ENCODE measurements at places on chromosomes 3 and 15.

GRCh38 chr15:64333986-64334929, 21.7 kb downstream of the CSNK1G1 start:
- DNase-seq, result no peak

DNA sequence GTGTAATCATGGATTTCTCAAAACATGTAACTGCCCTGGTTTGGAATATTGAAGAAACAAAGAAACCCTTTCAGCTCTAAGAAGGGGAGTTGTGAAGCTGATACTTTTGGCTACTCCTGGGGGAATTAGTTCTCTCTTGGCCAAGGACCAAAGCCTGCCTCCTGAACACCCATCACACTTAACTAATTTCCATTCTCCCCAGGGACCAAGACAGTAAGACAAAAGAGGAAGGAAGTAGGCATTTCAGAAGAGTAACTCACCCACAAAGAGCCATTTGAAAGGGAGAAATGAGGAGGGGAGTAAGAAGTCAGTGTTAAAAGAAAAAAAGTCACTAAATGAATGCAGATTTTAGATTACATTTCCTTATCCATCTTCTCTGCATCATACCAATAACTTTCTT, 328.0 kb upstream of the SOX2 start:
- DNase-seq, result no peak

DNA sequence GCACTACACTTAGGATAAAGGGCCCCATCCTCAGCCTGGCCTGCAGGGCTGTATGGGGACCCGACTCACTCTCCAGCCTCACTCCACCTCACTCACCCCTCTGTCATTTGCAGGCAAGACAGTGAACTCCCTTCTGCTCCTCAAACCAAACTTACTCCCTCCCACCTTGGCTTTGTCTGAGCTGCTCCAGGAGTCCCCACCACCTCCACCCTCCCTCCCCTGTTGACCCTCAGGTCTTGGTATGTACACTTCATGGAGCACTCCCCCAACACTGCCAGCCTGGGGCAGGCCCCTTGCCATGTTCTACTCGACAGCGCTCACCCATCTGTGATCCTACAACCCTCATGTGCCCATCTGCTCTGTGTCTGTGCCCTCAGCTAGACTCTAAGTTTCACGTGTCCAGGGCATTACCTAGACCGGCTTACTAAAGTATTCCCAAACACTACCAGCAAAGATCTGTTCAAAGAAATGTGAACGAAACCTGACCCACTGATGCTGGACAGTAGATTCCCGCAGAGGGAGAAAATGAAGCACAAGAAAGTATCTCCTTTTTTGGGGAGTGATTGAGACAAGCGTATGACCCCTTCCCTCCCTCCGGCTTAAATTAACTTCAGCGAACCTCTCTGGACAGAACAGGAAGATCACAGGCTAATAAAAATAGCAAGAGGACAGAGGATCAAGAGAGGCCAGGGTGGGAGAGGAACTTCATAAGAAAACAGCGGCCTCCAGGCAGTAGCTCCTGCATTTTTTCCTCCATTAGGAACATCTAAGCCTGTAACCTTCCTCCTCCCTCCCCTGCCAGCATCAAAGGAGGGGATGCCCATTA, 113.2 kb downstream of the RFTN1 start:
- DNase-seq, result no peak

GRCh38 chr15:35507932-35508638, 37.9 kb downstream of the DPH6 start:
- DNase-seq, result no peak

DNA sequence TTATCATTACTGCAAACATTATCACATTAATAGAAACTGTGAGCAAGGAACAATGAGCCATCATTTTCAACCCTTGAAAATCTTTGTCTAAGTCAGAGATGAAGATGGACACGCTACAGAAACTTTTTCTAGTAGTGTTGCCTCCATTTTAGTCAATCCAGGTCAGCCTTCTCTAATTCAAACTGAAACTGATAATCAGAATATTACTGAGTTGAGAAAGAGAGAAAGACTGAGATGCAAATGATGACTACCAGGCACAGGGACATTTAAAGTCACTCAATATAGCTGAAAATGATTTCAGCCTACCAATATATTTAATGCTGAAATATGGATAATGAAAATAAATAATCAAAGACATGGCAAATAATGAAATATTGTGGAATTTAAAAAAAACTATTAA, 261.4 kb downstream of the GBE1 start:
- DNase-seq, result no peak

- DNase-seq, result peak; percentile 95
Observed at GRCh38 chr15:60392986-60393790, 4.6 kb downstream of the ANXA2 start.

DNA sequence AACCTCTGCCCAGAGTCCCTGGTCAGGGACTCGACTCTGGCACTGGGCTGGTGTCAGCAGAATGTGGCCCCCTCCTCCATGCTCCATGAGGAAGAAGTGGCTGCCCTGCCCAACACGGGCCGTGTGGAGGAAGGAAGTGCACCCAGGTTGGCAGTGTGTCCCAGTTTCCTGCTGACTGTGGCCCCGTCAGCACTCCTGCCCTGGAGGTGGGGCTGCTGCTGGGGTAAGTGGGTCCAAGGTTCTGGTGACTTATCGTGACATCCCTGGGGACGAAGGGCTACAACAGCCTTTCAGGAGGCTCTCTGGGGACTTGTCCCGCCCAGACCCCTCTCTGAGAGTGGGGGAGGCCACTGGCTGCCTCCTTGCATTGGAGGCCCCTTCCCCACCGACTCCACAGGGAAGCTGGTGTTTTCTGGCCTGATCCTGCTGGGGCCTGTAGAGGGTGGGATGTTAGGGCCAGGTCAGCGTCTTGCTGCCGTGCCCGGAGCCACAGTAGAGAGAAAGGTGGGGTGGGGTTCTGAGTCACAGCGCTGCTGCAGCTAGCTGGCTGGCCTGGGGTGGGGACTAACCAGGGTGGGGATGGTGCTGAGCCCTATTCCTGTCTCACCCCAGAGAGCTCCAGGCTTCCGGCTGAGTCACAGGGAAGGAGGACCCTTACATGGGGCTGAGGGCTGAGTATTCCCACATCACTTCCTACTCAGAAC, 10.5 kb downstream of the SEMA4B start:
- no peak for DNase-seq

- no peak for DNase-seq
Observed at GRCh38 chr15:99504071-99504822, 61.5 kb upstream of the MEF2A start.

GRCh38 chr3:127150513-127151250, 42.2 kb upstream of the PRR23E start:
- no peak for DNase-seq

GRCh38 chr3:190591080-190591479, 77.2 kb downstream of the IL1RAP start:
- no peak for DNase-seq

GRCh38 chr15:96321639-96322535, 8.6 kb upstream of the NR2F2 start:
- no peak for DNase-seq

GRCh38 chr15:27091270-27091940, 120.4 kb downstream of the GABRG3 start:
- peak; percentile 25 for DNase-seq

- DNase-seq, result no peak
Observed at GRCh38 chr3:13352621-13353131, 67.4 kb downstream of the NUP210 start.

GRCh38 chr3:86744051-86744450, 246.9 kb downstream of the VGLL3 start:
- no peak for DNase-seq

DNA sequence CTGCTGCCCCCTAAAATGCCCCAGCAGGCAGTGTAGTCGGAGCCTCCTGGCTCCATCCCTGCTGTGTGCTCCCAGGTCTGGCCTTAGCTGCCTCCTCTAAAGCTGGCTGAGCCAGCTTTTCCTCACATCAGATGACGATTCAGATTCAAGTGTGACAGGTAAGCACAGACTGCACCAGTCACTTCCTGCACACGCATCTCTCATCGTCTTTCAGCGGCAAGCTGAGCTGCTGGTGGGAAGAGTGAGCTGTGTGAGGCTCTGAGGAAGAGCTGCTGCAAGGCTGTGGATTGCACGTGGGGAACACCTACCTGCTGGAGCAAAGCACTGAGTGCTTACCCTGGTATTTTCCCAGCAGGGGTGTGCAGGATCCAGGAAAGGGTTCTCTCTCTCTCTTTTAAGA, 88.4 kb upstream of the RPL32 start:
- no peak for DNase-seq

- peak; percentile 15 for DNase-seq
Observed at GRCh38 chr3:67384760-67385397, 269.5 kb downstream of the SUCLG2 start.

GRCh38 chr3:30667280-30667651, 60.9 kb downstream of the TGFBR2 start:
- no peak for DNase-seq

DNA sequence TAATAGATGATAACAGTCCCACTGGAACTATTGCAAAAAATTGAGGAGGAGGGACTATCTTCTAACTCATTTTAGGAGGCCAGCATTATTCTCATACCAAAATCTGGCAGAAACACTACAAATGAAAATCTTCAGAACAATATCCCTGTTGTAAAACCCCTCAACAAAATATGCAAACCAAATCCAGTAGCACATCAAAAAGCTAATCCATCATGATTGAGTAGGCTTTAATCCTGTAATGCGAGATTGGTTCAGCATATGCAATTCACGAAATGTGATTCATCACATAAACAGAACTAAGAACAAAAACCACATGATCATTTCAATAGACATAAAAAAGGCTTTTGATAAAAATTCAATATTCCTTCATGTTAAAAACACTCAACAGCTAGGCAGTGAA, 23.9 kb upstream of the PLSCR2 start:
- DNase-seq, result peak; percentile 58

GRCh38 chr15:101615986-101616848, 36.0 kb downstream of the TM2D3 start:
- peak; percentile 55 for DNase-seq

GRCh38 chr15:90664650-90665287, 52.4 kb upstream of the BLM start:
- DNase-seq, result no peak

DNA sequence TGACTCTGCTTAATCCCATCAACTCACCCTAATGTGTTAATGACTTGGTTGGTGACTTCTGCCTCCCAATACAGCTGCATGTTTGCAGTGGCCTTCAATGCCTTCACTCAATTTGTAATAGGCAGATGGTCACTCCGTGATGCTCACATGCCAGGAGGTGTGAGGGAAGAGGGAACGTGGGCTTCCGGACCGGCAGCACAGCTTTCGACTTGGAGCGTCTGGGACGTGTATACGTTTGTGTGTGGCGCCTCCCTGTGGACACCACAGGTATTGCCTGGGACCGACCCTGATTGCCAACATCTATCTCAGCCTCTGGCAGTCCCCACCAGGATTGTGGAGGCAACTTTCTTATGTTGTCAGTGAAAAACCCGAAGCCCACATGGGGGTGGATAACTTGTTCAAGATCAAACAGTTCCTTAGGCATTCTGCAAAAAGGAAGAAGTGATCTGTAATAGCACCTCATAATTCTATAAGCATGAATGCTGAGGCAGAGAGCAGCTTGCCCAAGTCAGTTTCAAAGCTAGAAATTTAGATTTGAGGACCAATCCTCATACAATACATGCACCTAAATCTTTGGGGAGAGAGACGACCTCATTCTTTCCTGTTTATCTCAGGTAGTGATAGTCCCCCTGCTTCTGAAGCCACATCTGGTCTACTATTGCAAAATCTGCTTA, 16.9 kb downstream of the MRPL46 start:
- DNase-seq, result peak; percentile 36

GRCh38 chr15:31019986-31020385, 28.6 kb upstream of the MTMR10 start:
- DNase-seq, result no peak

GRCh38 chr3:149010966-149011365, 19.6 kb downstream of the GYG1 start:
- DNase-seq, result no peak

DNA sequence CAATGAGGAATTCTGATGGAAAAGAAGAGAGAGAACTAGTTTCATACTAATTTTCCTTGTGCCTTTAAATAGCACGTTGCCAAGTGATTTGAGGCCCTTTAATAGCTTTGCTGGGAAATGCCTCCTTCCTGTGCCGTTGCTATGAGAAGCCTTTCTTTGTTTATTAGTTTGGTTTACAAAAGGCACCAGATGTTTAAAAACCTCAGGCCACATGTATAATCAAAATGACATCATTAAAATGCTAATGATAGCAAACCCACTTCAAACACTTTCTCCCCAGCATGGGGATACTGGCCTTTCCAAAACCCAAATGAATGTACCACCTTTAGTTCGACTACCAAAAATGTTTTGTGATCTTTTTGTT, 50.0 kb upstream of the TBC1D23 start:
- peak; percentile 72 for DNase-seq

GRCh38 chr3:12810013-12810780, 13.7 kb downstream of the CAND2 start:
- peak; percentile 79 for DNase-seq

DNA sequence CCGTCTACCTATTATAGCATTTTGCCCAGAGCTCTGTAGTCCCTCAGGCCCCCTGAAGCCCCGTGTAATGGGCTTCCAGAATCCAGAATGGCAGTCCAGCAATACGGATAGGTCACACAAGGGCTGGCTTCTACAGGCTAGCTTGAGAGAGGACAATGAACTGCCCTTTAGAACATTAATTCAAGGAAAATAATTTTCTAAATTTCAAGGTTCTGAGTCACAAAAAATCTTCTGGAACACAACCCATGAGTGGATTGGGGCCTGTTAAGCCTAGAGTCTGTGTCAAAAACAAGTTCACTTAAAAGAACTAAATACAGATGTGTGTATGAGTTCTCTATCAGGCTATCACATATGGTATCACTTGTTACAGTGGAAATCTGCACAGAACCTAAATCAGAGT, 28.8 kb downstream of the DCP1A start:
- peak; percentile 8 for DNase-seq

DNA sequence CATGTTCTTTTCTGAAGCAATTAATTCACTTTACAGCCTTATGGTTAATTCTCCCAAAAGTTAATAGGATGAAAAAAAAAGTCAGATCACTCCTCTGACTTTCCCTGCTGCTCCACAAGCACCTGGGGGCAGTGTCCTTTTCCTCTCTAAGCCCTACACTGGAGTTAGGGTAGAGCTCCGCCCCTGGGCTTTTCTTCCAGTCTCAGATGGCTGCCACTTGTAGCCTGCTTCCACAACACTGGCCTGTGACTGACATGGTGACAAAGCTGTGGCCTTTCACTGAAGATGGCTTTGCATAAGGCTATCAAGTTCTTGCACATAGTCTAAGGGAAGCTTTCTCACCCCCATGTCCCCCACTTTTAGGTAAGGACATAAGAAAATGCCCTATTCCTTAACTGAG, 1.3 kb upstream of the MON1A start:
- DNase-seq, result no peak

DNA sequence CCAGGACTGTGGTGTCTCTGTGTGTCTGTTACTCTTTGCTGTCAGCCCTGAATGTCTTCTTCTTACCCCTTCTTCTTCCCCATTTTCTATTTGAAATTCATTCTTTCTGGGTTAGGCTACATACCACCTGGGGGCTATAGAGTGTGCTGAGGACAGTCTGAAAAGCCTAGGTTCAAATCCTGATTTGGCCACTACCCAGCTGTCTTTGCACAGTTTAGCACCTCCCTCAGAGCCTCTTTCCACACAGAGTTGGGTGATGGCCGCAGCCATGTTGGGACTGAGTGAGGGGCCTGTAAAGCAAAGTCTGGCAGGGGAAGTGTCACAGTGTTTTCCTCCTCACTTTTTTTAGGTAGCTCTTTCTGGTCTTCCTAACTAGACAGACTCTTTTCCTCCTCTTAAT, 113.7 kb downstream of the CHCHD6 start:
- DNase-seq, result no peak
